Right lung (tissue), 10 donors: ENCODE measurements at places on chromosomes 1 and 21. TPM values are rescaled to one million over a fixed set of nuclear protein-coding genes. Genes with fewer than 3 reads are reported as not detected.

DNA sequence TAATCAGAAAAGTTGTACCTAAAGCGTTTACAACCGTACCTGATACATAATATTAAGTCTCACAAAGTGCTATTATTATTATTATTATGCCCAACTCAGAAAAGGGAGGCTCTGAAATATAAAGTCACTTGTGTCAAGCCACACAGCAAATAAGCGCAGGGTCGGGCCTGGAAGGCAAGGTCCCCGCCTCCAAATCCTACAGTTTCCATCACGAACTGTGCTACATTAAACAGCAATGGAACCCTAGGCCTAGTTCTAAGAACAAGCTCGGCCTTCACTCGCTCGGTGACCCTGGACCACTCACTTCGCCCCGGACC is 549 bp downstream of the PARS2 start:
- DNase-seq: no peak

DNA sequence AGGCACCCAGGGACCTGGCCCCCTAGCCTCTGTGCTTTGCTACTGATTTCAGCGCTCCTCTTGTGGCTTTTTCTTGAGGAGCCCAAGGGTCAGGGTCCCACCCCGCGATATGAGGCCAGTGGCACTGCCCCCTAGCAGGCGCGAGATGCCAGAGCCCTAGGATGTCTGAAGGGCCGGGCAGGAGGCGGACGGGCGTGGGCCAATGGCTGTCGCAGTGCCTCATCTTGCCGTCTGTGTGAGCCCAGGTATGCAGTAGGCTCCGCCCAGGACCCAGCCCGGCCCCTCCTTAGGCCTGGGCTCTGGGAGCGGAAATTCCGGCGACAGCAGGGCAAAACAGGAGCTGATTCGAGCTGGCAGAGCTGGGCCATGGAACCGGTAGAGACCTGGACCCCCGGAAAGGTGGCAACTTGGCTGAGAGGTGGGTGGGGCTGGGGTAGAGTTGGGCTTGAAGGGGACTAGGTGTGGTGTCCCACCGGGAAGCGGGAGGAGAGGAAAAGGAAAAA is at the start of gene CNKSR1:
CNKSR1 (plus strand) TSS at position 310 of the 503 bp plus-strand sequence; CDS start at position 367, 57 bp downstream.
- DNase-seq: peak; percentile 56

DNA sequence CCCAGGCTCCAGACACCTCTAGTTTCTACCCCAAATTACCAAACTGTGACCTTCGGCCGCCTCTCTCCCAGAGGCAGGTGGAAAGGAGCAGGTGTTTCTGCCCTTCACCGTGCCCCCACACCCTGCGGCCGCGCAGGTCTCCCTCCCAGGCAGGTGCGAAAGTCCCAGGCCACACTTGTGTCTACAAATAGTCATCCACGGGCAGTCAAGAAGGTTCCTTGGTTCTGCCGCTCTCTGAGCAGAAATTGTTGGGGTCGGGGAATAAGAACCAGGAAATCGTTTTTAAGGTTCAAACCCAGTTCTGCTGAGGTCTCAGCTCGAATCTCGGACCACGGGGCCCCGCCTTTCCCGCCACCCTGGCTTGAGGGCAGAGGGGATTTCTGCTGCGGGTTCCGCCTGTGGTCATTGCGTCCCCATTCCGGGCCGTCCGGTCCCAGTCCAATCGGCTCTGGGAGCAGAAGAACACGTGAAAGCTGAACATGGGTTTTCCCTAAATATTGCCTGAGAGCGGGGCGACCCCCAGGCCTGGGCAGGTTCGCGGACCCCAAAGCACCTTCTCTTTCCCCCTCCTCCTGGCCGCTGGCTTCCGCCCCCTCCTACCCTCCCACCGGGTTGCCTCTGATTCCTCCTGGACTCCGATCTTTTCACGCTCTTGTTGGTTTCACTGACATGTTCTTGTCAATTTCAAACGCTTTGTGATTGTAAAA is 1.2 kb upstream of the ATF3 start:
- DNase-seq: no peak

DNA sequence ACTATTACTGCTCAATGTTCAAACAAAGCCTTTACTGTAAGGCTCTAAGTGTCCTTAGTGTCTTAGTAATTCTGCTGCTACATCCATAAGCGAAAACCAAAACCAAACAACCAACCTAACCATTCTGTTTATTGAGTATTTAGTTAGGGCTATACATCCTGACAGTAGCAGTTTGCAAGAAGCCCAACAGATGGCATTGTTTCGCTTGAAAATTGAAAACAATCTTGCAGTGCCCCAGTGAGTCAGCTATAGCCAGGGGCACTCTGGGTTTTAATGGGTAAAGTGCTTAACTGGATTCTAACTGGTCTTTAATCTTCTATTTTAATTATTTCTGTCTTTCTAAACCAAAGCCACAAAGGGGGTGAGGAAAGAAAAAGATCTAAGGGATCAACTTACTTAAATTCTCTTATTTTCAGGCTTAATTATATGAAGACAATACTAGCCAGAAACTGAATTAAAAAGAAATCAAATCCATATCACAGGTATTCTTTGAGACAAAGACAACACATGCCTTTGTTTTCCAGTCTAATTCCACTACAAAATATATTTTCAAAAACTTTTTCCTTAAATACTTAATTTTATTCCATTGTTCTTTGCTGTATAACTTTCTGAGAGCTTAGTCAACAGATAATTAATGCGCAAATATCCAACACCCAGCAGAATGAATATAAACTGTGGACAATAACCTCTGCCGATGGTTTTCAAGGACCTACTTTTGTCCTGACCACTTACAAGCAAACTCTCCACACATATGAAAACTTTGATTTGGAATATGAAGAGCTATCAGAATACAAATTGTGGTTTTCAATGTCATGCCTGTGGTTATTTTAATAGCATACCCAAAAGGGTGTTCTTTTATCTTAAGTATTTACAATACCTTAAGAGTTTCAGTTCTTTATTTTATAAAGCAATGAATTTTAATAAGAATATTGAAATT is 15.2 kb downstream of the POGZ start:
- peak; percentile 34 for DNase-seq

GRCh38 chr1:61487801-61488200 is 237.1 kb downstream of the TM2D1 start:
- DNase-seq: no peak

UBL4B gene
- not detected for polyA plus RNA-seq

ANGPTL3 gene
- polyA plus RNA-seq: 0.27 TPM

BRWD1 gene
- polyA plus RNA-seq: 59.9 TPM
